ENCODE measurements at places on chromosomes 7 and 10. TPM values are rescaled to one million over a fixed set of nuclear protein-coding genes. Genes with fewer than 3 reads are reported as not detected.

- no peak for DNase-seq
Observed at GRCh38 chr10:55820478-55820877, 540.6 kb downstream of the ZWINT start.

GRCh38 chr10:131419797-131420196 is 108.3 kb upstream of the TCERG1L start:
- no peak for DNase-seq

DNA sequence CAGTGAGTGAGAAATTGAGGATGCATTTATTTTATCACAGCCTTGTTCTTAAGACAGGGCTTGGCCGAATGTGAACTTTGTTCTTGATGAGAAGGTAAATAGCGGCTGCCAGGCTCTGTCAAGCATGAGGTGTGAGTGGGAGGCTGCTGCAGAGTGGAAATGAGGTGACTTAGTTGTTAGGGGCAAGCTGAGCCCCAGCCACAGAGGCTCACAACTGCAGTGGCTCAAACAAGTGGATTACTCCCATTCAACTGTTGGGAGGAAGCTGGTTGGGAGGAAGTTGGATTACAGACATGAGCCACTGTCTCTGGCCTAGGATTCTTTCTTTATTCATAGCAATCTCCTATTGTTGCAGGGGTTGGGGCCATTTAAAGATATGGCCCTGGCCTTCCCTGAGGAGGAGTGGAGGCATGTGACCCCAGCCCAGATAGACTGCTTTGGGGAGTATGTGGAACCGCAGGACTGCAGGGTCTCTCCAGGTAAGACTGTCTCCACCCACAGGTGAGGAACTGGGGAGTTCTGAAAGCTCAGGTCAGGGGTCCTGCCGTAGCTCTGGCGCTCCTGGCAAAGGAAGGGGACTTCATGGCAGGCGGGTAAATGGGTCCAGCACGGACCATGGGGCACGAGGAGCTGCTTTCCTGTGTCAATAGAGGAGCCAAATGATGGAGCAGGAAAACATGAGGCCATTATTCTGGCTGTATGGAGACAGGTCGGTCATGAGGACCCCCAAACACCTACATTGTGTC is 7.1 kb downstream of the ZSCAN25 start:
- DNase-seq: no peak

DNA sequence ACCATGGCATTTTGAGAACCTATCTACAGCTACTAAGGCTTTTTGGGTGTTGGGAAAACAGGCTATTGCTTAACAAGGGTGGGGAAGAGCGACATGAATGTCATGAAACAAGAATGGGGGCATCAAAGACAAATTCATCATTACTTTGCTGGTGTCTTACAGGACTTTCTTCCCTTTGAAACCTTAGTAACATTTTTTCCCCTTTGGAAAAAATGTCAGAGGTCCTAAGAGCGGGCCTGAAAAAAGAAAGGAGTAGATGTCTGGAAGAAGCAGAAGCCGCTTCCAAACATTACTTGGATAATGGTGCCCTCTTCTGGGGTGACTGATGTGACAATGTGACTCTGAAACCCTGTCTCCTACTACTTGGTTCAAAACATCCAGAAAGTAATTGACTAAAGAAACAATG is 3.8 kb upstream of the DDX50 start:
- no peak for DNase-seq

- no peak for DNase-seq
Observed at GRCh38 chr10:20993389-20993788, 96.3 kb upstream of the NEBL start.

DNA sequence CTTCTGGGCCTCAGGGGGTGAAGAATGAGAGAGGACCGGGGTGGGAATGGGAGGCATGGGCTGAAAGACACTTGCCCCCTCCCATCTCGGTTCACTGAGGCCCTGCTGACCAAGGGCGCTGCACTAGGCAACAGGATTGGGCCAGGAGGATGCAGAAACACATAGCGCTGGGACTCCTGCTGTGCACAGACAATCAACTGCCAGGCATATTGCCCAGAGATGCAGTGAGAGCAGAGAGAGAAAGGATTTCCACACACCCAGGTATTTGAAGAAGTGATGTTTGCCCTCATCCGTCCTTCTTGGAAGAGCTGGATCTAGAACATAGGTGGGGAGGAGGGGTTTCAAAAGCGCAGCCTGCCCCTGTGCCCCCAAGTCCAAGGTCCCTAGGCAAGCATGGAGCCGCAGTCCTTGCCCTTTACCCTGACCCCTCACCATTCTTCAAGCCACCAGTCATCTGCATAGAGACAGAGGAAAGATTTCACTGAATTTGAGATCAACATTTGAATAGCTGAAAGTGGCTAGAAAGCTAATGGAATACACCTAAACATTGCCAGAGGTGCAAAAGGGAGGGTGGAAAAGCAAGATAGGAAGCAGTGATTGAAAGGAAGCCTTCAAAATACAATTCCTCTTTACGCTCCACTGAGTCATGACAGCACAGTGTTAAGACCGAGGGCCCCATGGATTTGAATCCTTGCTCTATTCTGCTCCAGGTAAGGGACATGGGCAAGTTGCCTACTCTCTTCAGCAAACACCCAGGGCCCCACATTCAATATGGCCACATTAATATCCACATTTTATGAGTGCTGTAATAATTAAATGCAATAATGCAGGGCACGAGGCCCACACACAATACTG is 44.2 kb upstream of the TNS3 start:
- no peak for DNase-seq

CACNB2 gene
- total RNA-seq: not detected

DNAJB9 gene
- 28.8 TPM for total RNA-seq

- DNase-seq: no peak
Observed at GRCh38 chr7:70183278-70183677, 585.0 kb downstream of the AUTS2 start.

GRCh38 chr7:38283809-38284208 is 10.4 kb upstream of the TARP start:
- DNase-seq: no peak

GRCh38 chr10:36494371-36494770 is 631.0 kb upstream of the ANKRD30A start:
- DNase-seq: no peak

DNA sequence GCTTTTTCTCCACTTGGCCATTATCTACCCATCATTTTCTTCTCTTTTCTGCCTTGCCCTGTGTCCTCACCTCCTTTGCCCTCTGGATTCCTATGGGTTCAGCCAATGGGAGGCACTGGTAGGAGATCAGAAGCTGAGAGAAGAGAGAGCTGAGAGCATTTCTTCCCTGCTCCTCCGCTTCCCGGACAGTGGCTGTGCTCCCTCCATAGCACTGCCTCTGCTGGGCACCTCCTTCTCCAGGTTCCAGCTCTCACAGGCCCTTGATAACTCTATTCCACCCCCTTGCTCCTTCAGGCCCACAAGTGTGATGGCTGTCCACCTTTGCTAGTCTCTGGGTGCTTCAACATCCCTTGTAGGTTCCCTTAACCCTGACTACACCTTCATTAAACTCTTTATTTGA is 79.6 kb downstream of the LSM5 start:
- no peak for DNase-seq

DNA sequence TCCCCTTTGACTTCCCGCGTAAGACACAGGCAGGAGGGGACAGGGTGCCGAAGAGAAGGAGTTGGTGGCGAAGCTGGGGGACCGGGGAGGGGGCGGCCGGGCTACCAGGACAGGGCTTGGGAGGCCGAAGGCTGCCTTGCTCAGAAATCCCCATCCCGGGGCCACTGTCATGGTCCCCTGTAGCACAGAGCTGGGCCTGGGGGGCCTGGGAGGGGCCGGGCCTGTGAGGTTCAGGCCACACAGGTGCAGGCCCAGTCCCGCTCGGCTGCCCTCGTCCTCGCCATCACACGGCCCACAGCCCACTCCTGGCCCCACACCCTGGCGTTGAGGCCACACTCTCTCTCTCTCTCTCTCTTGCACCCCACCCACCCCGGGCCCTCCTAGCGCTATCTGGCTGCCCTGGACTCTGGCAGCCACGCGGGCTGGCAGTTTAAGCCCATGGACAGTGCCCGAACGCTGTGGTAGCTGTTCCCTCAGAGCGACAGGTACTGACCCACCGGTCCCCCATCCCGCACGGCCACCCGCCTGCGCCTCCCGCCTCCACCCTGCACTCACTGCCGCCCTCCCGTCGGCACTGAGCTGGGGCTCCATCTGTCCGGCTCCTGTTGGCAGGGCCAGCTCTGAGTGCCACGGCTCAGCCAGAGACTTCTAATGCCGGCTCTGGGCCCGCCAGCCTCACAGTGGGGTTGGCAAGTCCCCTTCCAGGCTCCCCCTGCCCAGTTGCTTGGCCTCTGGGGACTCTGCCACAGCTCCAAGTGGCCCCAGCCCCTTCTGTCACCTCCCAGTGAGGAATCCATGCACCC is 28.0 kb downstream of the TTYH3 start:
- DNase-seq: no peak

DNA sequence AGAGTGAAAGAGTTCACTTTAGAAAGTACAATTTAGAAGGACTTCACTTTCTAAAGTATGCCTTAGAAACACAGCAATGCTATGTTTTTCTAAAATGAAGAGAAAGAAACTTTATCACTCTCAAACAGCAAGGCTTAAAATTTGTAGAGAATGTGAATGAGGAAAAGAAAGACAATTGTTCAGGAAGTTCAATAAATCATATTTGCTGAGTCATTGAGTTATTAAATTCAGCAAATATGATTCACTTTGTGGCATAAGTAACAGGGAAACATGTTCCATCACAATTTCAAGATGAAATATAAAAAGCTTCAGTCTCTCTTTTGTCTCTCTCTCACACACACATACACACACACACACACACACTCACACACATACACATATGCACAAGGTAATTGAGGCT is 187.9 kb downstream of the PCDH15 start:
- peak; percentile 35 for DNase-seq

PGAM2 gene
- 0.14 TPM for total RNA-seq

DNA sequence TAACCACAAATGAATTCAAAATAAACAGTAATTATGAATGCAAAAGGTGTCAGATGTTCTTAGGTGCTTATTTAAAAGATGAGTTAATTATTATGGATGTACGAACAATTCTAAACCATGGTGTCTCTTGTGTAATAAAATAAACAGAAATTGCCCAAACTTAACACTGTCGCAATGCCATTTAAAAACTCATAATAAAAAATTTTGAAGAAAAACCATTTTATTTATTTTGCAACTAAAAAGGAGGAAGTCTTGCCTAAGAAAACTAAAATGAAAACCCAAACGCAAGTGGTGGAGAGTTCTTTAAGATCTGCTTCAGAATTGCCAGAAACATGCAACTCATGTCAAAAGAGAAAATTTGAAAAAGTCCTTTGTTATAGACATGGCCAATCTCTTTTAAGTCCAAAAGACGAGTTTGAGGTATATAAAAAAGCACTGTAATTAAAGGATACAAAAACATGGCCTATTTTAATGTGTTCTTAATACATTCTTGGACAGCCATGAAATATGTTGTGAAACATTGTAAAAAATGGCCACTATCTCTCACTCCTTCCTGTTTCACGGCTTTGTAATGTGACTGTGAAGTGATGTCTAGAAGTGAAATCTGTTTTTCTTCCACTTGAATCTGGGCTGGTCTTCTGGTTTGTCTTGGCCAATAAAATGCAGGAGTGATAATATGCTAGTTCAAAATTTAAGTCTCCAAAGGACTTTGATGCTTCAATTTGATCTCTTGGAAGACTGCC is 322.9 kb downstream of the PRPF18 start:
- no peak for DNase-seq

- no peak for DNase-seq
Observed at GRCh38 chr7:10412422-10413019, 561.2 kb upstream of the PHF14 start.

VSTM4 gene
- 0.26 TPM for total RNA-seq

GRCh38 chr7:114785496-114785895 is 136.4 kb upstream of the MDFIC start:
- no peak for DNase-seq

GRCh38 chr7:47047384-47047783 is 534.5 kb downstream of the TNS3 start:
- DNase-seq: no peak

GRCh38 chr7:48262606-48263310 is 91.5 kb downstream of the ABCA13 start:
- no peak for DNase-seq

DNA sequence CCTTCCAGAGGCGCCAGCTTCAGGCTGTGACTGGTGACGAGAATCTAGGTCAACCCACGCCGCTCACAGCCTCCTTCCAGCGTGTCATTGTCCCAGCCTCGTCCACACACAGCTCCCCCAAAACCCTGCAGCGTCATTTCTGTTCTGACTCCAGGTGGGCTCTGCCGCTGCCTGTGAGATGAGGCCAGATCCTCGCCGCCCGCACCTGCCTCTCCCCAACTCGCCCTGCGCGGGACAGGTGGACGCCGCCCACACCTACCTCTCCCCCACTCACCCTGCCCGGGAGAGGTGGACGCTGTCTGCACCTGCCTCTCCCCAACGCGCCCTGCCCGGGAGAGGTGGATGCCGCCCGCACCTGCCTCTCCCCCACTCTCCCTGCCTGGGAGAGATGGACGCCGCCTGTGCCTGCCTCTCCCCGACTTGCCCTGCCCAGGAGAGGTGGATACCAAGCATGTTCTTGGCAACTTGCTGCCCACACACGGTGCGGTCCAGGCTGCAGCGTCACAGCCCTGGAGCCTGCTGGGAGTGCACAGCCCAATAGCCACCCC is 32.0 kb upstream of the CFAP46 start:
- DNase-seq: no peak

GRCh38 chr7:82384051-82384464 is 59.5 kb downstream of the CACNA2D1 start:
- DNase-seq: no peak

NEUROD6 gene
- not detected for total RNA-seq

DNA sequence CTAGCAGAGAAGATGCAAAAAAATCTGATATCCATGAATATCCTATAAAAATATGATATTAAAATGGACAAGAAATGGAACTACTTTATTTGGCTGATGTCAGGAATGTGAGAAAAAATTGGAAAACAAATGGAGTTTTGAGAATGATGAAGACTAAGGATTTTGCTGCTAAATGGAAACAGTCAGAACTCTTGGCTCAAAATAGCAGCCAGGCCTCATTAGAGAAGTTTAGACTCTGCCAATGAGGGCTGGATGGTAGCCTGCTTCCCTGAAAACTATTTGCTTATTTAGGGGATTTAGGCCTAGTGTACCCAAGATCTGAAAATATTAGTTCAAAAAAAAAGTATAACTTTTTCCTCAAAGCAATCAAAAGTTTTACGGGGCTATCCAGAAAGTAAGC is 458.5 kb downstream of the TFEC start:
- no peak for DNase-seq

LRIT2 gene
- not detected for total RNA-seq

DNA sequence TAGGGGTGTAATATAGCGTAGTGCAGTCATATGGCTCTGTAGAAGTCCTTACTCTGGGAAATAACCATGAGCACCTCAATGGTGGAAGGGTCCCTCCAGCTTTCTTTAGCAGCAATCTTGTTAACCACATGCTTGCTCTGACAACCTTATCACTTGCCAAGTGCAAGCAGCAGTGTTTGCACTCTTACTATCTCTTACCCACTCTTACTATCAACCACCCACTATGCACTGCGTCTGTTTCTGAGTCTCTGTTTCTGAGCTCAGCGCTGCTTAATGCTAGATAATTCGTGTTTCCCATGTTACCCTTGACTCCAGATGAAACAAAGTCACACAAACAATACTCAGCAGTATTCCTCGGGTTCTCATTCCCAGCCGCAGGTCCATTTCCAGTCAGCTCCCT is 433.7 kb upstream of the PFKP start:
- DNase-seq: no peak

Data from pulmonary artery endothelial cell (primary cell).